Neural cell (in vitro differentiated cells): ENCODE measurements at places on chromosomes 3 and 15. TPM values are rescaled to one million over a fixed set of nuclear protein-coding genes. Genes with fewer than 3 reads are reported as not detected.

The CHAC1 gene
- polyA plus RNA-seq = 3.6 and 7.0 TPM in 2 replicates

The SPATA12 gene
- not detected in 2 replicates for polyA plus RNA-seq

The SEMA6D gene
- 108 TPM in 2 replicates for polyA plus RNA-seq

The IL17RC gene
- polyA plus RNA-seq = 0.54 TPM in 1 of 2 replicates, not detected in the other

The PPP1R14D gene
- polyA plus RNA-seq = not detected in 2 replicates

The GPR87 gene
- polyA plus RNA-seq = not detected in 2 replicates

The LTK gene
- 0.28 TPM in 1 of 2 replicates, not detected in the other for polyA plus RNA-seq

The RAB6B gene
- 57.5 and 60.8 TPM in 2 replicates for polyA plus RNA-seq

The TMC3 gene
- not detected in 2 replicates for polyA plus RNA-seq

The CORO2B gene
- polyA plus RNA-seq = 15.1 and 17.1 TPM in 2 replicates

The LMAN1L gene
- 0.18 TPM in 1 of 2 replicates, not detected in the other for polyA plus RNA-seq

The CHST13 gene
- polyA plus RNA-seq = not detected in 2 replicates

The RYK gene
- 67.7 and 68.6 TPM in 2 replicates for polyA plus RNA-seq

The GOLGA6D gene
- 0.12 TPM in 1 of 2 replicates, not detected in the other for polyA plus RNA-seq

The OSTN gene
- polyA plus RNA-seq = 0.17 TPM in 1 of 2 replicates, not detected in the other

The HDDC3 gene
- polyA plus RNA-seq = 20.1 and 34.6 TPM in 2 replicates

The SLC2A2 gene
- polyA plus RNA-seq = not detected in 2 replicates

The TIMP4 gene
- polyA plus RNA-seq = 0.70 TPM in 1 of 2 replicates, not detected in the other

The ATP2B2 gene
- polyA plus RNA-seq = 8.3 and 9.5 TPM in 2 replicates

The ADAMTS9 gene
- polyA plus RNA-seq = 0.32 and 1.2 TPM in 2 replicates

The LIPH gene
- polyA plus RNA-seq = 0.05 TPM in 1 of 2 replicates, not detected in the other

The C3orf80 gene
- polyA plus RNA-seq = 0.57 and 0.68 TPM in 2 replicates

The LMOD3 gene
- not detected in 2 replicates for polyA plus RNA-seq

The ASB14 gene
- 0.51 TPM in 1 of 2 replicates, not detected in the other for polyA plus RNA-seq

The RTF1 gene
- polyA plus RNA-seq = 77.9 and 84.1 TPM in 2 replicates

The MFN1 gene
- polyA plus RNA-seq = 64.3 and 78.8 TPM in 2 replicates

The SEMA3G gene
- polyA plus RNA-seq = not detected in 2 replicates

The SLC25A36 gene
- polyA plus RNA-seq = 201 and 227 TPM in 2 replicates

The C3orf22 gene
- polyA plus RNA-seq = not detected in 2 replicates

The NPAP1 gene
- polyA plus RNA-seq = 0.10 and 0.40 TPM in 2 replicates

The ACAA1 gene
- polyA plus RNA-seq = 59.1 and 66.2 TPM in 2 replicates

The ATP13A5 gene
- polyA plus RNA-seq = 0.28 TPM in 1 of 2 replicates, not detected in the other

The SLC41A3 gene
- 80.0 and 90.4 TPM in 2 replicates for polyA plus RNA-seq

The CCDC14 gene
- 252 and 266 TPM in 2 replicates for polyA plus RNA-seq

The FOXB1 gene
- polyA plus RNA-seq = not detected in 2 replicates

The OR5K2 gene
- polyA plus RNA-seq = not detected in 2 replicates

The UBA3 gene
- polyA plus RNA-seq = 119 and 168 TPM in 2 replicates

The SAMD7 gene
- not detected in 2 replicates for polyA plus RNA-seq
